ENCODE measurements at places on chromosomes 1 and 21.

DNA sequence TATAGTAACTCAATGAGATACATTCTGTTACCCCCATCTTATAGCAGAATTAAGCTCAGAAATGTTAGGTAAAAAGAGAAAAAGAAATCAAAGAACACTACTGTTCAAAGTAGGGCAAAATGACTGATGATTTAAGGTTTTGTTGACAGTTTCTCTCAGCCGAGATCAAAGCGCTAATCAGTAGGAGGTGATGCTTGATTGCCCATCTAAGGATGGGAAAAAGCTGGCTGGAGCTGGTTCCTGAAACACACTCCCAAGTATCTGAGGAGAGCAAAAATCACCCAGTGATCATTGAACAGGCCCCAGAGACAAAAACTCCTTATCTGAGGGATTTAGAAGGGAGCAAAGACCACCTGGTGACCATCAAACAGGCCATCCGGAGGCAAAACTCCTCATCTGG, 64.5 kb upstream of the CSF1 start:
- no peak for DNase-seq

DNA sequence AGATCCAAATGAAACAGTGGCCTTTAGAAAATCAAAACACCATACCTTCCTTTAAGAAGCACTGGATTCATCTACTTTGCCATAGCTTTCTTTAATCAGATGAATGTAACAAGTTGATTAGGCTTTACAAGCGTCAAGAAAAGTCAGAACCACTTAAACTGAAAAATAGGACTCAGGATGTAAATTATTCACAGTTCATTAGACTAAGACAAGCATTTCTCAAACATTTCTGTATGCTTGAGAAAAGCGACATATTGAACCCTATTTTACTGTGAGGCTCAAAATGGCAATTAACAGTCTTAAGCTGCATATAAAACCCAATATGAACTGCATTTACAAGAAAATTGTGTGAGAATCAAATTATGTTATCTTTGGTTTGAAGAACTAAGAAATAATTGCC, 256.7 kb upstream of the SNX7 start:
- no peak for DNase-seq

DNA sequence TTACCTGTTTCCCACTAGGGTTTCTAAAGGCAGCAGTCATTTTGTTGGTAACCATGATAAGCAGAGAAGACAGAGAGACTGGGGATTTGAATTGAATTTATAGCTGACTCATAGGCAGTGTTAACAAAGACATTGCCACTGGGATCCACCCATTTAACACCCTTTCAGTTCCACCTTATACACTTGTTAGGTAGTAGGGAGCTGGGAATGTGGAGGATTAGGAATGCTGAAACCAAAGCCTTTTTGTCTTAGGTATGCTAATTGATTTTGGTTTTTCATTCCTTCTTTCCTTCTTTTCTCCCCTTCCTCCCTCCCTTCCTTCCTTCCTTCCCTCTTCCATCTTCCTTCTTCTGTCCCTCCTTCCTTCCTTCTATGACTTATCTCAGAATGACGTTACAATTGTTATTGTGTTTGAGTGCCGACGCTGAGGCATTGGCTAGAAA, 7.5 kb upstream of the EVI5 start:
- DNase-seq: no peak

GRCh38 chr1:26597629-26598039, 68.1 kb downstream of the RPS6KA1 start:
- peak; percentile 65 for DNase-seq

GRCh38 chr1:115829947-115830346, 11.0 kb downstream of the NHLH2 start:
- no peak for DNase-seq
